Adipose tissue (tissue), 3 donors: ENCODE measurements at places on chromosomes 7 and 10. TPM values are rescaled to one million over a fixed set of nuclear protein-coding genes. Genes with fewer than 3 reads are reported as not detected.

Gene NYAP1
- polyA plus RNA-seq = 0.68 TPM

Gene UCN3
- not detected for polyA plus RNA-seq

Gene NPS
- polyA plus RNA-seq = not detected

Gene PGAM2
- polyA plus RNA-seq = 2.1 TPM

Gene CDHR1
- 0.15 TPM for polyA plus RNA-seq
